ENCODE measurements at places on chromosomes 11 and 22. TPM values are rescaled to one million over a fixed set of nuclear protein-coding genes. Genes with fewer than 3 reads are reported as not detected.
A peak's percentile ranks its signal among the peaks of the same experiment; 100 is the strongest.

- H3K4me3 ChIP-seq = no peak overlapping the region
- H3K27ac ChIP-seq = no peak overlapping the region
- no peaks in the 10 kb centered on the region for H3K27me3 ChIP-seq
- DNase-seq = no peak
Measured at GRCh38 chr11:126585774-126586491, 230.4 kb downstream of the ST3GAL4 start.

DNA sequence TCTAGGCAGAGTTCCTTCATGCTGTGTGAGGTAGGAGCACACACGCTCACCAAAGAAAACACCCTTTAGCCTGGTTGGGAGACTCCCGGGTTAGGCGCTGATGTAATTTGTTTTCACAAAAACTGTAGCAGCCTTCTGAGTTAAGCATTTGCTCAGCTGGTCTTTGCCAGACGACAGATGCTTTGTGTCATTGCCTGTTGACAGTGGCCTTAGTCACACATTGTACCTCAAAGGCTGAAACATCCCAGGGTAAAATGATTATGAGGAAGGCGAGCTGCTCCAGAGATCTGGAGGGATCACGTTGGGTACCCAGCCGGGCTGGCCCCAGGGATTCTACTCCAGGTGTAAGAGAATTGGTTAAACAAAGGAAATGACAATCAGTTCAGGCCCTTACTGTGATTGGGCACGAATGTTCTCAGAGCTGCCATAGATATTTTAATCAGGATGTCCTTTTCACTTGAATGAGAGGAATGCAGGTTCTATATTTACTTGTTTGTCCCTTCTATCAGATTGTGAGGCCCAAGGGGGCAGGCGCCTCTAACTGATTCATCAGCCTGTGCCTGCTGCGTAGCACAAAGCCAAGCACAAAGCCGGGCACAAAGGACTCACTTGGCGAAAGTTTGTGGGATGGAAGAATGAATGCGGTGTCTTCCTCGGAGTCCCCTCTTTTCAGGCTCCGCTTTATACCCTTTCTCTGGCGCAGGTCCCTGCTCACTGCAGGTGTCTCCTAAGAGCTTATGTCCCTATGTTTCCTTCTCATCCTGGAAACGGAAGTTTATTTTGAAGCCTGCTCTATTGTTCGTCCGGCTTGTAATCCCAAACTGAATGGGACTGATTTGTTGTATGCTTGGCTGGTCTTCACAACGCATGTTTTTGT is 47.1 kb downstream of the ADM start:
- peaks cover 35% of the 10 kb centered on the region for H3K27me3 ChIP-seq
- no peak for DNase-seq
- H3K4me3 ChIP-seq = no peak overlapping the region
- H3K4me1 ChIP-seq = no peaks in the 10 kb centered on the region
- H3K36me3 ChIP-seq = no peaks in the 10 kb centered on the region
- H3K27ac ChIP-seq = no peak overlapping the region

DNA sequence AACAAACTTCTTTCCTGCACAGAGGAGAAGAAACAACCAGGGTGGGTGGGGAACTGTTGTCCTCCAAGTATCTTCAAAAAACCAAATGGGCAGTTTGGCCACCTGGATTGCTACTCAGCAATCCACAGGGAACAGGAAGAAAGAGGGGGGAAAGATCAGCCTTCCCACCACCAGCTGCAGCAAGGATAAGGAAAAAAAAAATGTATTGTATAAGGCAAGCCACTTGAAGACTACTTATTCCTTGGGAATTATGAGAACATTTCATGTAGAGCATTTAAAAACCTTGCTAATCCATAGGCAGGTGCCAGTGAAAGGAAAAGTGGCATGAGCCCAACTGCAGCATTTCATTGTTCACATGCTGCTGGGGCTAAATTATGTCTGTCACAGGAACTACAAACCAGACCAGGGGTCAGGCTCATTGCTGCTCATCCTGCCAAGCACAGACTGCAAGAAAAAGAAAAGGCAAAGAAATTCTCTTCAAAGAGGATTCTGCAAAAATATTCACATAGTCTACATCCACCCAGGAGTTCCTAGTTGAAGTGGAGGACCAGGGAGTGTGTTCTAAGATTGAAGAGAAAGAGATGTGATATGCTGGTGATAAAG is 2.2 kb downstream of the RAB30 start:
- peaks cover 42% of the 10 kb centered on the region for H3K4me1 ChIP-seq
- no peaks in the 10 kb centered on the region for H3K27me3 ChIP-seq
- H3K27ac ChIP-seq = peak overlapping the region; percentile 73
- peaks cover 10% of the 10 kb centered on the region for H3K36me3 ChIP-seq

DNA sequence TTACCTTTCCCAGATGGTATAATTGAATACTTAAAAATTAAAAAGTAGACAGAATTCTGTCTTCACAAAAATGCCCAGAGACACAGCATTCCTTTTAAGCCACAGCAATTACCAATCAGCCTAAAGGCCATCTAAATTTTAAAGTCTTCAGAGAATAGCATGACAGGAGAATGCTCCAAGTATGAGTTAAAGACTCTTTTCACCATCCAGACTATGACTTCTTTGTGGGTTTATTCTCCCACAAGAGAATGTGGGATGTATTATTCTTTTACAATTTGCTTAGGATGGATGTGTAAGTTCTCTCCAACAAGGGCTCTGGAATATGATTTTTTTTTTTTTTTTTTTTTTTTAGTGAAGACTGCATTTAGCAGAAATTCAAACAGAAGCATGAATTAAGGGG is 249.9 kb downstream of the TTC28 start:
- no peak overlapping the region for H3K4me3 ChIP-seq
- no peaks in the 10 kb centered on the region for H3K4me1 ChIP-seq
- no peak overlapping the region for H3K27ac ChIP-seq
- H3K36me3 ChIP-seq = no peaks in the 10 kb centered on the region

- DNase-seq = no peak
- H3K4me3 ChIP-seq = no peak overlapping the region
Measured at GRCh38 chr11:23320131-23320530, 459.9 kb upstream of the CCDC179 start.

GRCh38 chr11:3222003-3222855 is 3.6 kb upstream of the MRGPRG start:
- H3K27ac ChIP-seq = no peak overlapping the region
- no peak for DNase-seq
- H3K36me3 ChIP-seq = no peaks in the 10 kb centered on the region

- H3K27ac ChIP-seq = no peak overlapping the region
- H3K27me3 ChIP-seq = no peaks in the 10 kb centered on the region
- H3K4me1 ChIP-seq = no peaks in the 10 kb centered on the region
- H3K4me3 ChIP-seq = no peak overlapping the region
- no peak for DNase-seq
- no peaks in the 10 kb centered on the region for H3K36me3 ChIP-seq
Measured at GRCh38 chr22:49019737-49020713, 807.6 kb downstream of the BRD1 start.

DNA sequence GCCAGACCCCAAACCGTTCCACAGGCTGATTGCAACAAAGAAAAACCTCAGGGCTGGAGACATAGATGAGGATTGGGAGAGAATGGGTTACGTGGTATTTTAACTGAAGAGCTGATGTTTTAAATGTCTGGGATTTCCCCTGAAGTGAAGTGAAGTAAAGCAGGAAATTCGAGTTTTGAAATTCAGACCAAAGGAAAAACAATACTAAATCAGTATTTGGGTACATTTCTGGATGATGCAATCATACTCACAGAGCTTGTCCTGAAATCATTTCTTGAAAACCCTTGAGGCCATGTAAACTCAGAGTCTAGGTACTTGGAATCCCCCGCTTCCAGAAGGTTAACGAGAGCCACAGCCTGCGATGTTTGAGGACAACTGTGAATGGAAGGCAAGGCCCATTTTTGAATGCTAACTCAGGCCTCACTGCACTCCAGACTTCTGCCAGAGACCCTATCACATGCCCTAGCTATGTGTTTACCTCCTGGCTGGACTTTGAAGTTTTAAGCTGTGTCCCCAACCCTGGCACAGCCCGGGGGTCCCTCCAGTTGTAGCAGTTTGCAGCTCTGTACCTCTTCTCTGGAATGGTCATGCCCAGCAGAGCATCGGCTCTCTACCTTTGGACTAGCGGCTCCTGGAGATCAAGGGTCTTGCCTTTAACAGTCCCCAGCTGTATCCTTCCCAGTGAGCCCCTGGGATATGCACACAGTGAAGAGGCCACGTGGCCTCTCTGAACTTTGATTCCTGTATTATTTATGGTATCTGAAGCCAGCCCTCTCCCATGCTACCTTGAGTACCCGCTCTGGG is 5.4 kb upstream of the FTH1 start:
- no peaks in the 10 kb centered on the region for H3K27me3 ChIP-seq
- peak; percentile 6 for DNase-seq
- no peaks in the 10 kb centered on the region for H3K36me3 ChIP-seq
- H3K27ac ChIP-seq = peak overlapping the region; percentile 74
- peaks cover 46% of the 10 kb centered on the region for H3K4me1 ChIP-seq
- H3K4me3 ChIP-seq = peak overlapping the region; percentile 28

DNA sequence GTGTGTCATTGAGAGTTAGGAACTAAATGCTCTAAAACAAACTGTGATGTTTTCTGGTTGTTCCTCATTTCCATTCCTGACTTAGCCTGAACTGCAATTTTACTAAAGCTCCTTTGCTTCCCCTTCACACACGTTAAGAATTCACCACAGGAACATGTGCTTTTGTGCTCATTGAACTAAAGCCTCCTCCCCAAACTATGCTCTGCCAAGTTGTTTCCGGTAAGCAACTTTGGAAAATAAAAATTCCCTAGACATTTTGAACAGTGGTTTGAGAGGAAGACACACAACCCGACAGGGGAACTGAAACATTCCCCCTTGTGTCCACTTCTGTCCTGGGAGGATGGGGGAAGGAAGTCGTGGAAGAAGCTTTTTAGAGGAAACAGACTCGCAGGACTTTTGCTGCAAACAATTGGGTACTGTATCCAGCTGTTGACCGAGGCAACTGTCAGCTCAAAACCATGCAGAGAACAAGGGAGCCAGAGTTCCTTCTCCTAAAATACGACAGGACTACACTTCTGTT is 66.9 kb downstream of the GAB2 start:
- DNase-seq = no peak
- H3K27ac ChIP-seq = peak overlapping the region; percentile 88

DNA sequence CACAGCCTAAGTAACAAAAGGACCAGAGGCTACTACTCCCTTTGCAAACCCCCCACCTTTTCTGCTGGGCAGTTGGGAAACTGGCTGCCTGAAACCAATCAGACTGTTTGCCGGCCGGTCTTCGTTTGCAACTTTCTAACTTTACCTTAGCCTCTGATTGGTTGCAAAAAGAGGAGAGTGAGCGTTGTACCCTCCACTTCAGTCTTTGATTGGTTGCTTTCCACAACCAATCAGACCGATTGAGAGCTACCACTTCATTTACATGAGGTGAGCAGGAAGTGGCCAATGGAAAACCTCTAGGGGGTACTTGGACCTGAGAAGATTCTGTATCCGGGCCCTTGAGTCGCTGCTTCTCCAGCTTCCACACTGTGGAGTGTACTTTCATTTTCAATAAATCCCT is 18.8 kb upstream of the CLNS1A start:
- no peaks in the 10 kb centered on the region for H3K4me1 ChIP-seq
- no peaks in the 10 kb centered on the region for H3K36me3 ChIP-seq
- H3K27ac ChIP-seq = no peak overlapping the region
- H3K27me3 ChIP-seq = no peaks in the 10 kb centered on the region
- no peak for DNase-seq
- no peak overlapping the region for H3K4me3 ChIP-seq

GRCh38 chr22:37285937-37286336 is 3.6 kb downstream of the CYTH4 start:
- peak overlapping the region; percentile 24 for H3K4me3 ChIP-seq
- DNase-seq = no peak
- H3K27me3 ChIP-seq = no peaks in the 10 kb centered on the region
- H3K27ac ChIP-seq = no peak overlapping the region

- no peak overlapping the region for H3K27ac ChIP-seq
- no peaks in the 10 kb centered on the region for H3K36me3 ChIP-seq
- DNase-seq = no peak
- H3K4me1 ChIP-seq = no peaks in the 10 kb centered on the region
- H3K27me3 ChIP-seq = no peaks in the 10 kb centered on the region
Measured at GRCh38 chr11:104333977-104334376, 170.0 kb upstream of the PDGFD start.

DNA sequence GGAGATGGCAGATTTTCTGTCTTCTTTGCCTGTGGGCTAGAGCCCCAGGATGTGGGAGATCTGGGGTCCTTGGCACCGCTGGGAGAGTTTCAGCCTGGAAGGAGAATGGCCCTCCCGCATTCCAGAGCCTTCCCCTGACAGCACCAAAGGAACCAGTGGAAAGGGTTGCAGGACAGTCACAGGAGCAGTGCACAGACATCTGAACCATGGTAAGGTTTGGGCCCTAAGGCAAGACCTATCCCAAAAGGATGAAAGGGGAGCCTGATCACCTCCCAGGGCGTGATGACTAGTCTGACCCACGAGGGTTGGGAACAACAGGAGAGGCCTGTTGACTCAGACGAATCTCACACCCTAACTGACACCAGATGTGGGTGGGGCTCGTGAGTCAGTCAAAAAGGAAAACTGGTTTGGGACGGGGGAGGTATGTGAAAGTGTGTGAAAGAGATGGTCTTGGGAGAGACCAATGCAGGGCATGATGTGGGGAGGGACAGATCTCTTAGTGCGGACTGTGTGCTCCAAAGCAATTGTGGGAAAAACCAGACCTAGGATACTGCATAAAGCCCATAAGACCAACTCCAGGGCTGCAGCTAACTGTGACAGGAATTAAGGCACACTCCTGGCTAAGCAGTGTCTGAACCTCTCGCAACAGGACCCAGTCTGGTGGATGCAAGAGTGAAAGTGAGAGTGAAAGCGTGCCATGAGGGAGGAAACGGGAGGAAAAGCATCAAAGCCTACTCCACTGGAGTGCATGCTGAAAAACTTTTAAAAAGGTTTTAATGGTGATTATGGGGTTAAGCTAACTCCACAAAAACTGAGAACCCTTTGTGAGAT is 39.1 kb upstream of the GLYAT start:
- DNase-seq = no peak
- peaks cover 3% of the 10 kb centered on the region for H3K4me1 ChIP-seq
- no peak overlapping the region for H3K4me3 ChIP-seq
- H3K36me3 ChIP-seq = no peaks in the 10 kb centered on the region
- H3K27ac ChIP-seq = no peak overlapping the region

- no peak overlapping the region for H3K4me3 ChIP-seq
- peaks cover 14% of the 10 kb centered on the region for H3K27me3 ChIP-seq
- no peaks in the 10 kb centered on the region for H3K4me1 ChIP-seq
- no peak for DNase-seq
- no peak overlapping the region for H3K27ac ChIP-seq
- no peaks in the 10 kb centered on the region for H3K36me3 ChIP-seq
Measured at GRCh38 chr22:38077096-38077495, 6.9 kb downstream of the SLC16A8 start.

Gene SAA2
- not detected for total RNA-seq

Gene MS4A12
- total RNA-seq = not detected

Gene GLYATL1
- total RNA-seq = not detected

Gene NXPE2
- total RNA-seq = not detected

Gene CCDC188
- not detected for total RNA-seq

Gene P2RX6
- 0.07 TPM for total RNA-seq

Gene SUSD2
- 0.32 TPM for total RNA-seq

Gene C11orf52
- not detected for total RNA-seq
